Hindlimb muscle (tissue), 1 donor: ENCODE measurements at places on chromosomes 12 and 14. TPM values are rescaled to one million over a fixed set of nuclear protein-coding genes. Genes with fewer than 3 reads are reported as not detected.

MDGA2 gene
- 0.35 TPM for polyA plus RNA-seq

ZC2HC1C gene
- 2.0 TPM for polyA plus RNA-seq

VPS33A gene
- 12.5 TPM for polyA plus RNA-seq

ANO4 gene
- polyA plus RNA-seq: 0.80 TPM

REC8 gene
- 14.5 TPM for polyA plus RNA-seq

TBX5 gene
- 0.43 TPM for polyA plus RNA-seq

RNF34 gene
- 27.6 TPM for polyA plus RNA-seq

TAS2R46 gene
- not detected for polyA plus RNA-seq
